GM12892 (cell line): ENCODE measurements at places on chromosomes 4 and X.

DNA sequence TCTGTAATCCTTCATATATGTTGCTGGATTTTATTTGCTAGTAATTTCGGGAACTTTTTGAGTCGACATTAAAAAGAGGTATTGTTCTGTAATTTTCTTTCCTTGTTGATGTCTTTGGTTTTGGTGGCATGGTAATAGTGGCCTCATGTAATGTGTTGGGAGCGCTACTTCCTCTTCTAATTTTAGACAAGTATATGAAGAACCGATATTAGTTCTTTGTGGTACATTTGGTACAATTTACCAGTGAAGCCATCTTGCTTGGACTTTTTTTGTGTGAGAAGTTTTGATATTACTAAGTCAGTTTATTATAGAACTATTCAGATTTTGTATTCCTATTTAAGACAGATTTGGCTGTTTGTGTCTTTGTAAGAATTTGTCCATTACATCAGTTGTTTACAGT, 669.2 kb upstream of the AADAT start:
- no peak for DNase-seq

DNA sequence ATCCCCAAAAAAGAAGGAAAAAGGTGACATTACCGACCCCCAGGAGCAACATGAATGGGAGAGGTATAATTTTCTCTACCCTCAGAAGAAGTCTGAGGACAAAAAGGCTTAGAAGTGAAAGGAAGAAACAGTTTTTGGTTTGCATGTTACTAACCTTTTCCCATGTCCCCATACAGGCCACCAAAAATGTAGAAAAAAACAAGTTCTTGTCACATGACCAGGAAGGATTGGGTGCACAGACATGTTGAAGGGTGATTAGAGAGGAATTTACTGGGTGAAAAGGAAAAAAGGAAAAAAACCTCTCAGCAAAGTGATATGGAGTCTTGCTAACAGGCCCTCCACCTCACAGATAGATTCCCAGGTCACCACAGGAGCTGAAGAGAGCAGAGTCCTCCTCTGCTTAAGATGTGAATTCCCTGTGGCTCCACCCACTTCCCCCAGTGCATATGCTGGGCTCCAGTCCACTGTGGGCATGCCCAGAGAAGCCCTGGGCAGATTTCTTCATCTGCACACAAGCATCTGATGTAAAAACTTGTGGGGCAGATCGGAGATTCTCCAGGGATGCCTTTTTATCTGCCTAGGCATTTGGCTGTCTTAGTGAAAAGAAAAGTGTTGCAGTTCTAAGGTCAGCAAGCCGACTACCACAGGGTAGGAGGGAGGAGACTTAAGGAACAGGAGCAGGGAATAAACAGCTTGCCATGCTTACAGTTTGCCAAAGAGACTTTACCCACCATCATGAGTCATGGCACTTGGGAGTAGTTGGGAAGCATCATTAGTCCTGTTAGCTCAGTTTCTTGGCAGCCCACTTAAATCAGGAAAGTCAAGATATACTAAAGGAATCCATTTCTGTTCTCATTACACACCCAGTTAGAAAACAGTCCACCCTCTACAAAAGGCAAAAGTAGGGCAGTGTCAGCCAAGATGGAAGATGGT, 25.0 kb upstream of the PASD1 start:
- no peak for DNase-seq

DNA sequence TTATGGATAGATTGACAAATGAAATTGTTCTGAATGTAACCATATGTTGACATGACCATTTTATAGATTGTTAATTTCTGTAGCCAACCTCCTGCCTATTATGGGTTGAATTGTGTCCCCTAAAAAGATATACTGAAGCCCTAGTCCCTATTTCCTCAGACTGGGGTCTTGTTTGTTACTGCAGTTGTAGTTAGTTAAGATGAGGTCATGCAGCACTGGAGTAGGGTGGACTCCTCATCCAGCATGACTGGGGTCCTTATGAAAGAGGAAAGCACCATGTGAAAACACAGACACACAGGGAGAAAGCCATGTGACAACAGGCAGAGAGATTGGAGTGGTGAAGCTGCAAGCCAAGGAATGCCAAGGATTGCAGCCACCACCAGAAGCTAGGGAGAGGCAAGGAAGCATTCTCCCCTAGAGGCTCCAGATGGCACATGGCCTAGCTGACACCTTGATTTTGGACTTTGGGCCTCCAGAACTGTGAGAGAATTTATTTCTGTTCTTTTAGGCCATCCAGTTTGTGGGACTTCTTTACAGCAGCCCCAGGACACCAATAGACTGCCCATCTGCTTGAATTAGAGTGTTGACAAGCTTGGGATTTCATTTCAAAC, 14.0 kb downstream of the MTM1 start:
- DNase-seq = no peak

- no peak for DNase-seq
Measured at GRCh38 chr4:156378033-156378665, 424.5 kb upstream of the CTSO start.

- DNase-seq = no peak
Measured at GRCh38 chr4:120158841-120159463, 92.3 kb upstream of the MAD2L1 start.

DNA sequence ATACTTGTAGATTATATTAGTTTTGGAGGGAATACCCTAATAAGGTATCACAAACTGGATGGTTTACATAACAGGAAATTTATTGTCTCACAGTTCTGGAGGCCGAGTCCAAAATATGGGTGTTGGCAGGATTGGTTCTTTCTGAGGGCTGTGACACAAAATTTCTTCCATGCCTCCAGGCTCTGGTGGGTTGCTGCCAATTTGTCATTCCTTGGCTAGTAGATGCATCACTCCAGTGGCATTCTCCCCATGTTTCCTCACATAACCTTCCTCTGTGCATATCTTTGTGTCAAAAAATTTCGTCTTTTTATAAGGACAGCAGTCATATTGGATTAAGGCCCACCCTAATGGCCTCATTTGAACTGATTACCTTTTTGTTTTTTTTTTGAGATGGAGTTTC, 49.3 kb downstream of the APELA start:
- DNase-seq = no peak

GRCh38 chr4:123893011-123893981, 496.7 kb downstream of the SPRY1 start:
- DNase-seq = no peak

DNA sequence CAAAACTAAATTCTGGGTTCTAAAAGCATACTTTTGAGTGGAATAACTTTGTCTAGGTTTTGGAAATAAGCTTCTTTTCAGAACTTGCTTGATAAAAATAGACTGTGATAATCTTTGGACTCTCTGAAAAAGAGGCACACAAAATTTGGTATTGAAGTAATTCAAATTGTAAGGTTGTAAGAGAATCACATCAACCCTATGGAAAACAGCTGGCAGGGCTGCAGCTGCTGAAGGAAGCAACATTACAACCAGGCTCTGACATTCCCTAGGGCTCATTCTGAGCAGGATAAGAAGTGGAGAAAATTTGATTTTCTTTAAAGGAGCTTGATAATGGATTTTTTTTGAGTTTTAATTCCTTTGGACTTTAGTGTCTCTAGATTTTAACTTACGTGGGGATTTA, 147.6 kb downstream of the FSTL5 start:
- DNase-seq = no peak

GRCh38 chr4:60890743-60891142, 309.4 kb upstream of the ADGRL3 start:
- DNase-seq = no peak

- no peak for DNase-seq
Measured at GRCh38 chrX:133601116-133601515, 185.8 kb upstream of the GPC4 start.

DNA sequence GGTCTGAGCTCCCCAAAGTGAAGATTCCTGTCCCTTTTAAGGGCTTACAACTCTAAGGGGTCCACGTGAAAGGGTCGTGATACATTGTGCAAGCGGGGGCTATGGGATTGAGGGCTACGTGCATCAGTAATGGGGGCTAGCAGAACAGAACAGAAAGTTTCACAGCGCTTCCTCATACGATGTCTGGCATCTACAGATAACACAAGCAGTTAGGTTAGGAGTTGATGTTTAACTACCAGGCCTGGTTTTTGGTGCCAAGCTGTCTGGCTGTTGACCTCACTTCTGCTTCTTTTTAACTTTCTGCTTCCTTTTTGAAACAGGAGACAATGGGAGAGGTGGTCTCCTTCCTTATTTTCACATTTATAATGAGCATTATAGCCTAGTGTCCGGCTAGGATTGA, 368.6 kb upstream of the CXorf51A start:
- no peak for DNase-seq

GRCh38 chr4:7900334-7900909, 39.2 kb downstream of the AFAP1 start:
- no peak for DNase-seq

GRCh38 chr4:23060776-23061175, 368.0 kb downstream of the GBA3 start:
- no peak for DNase-seq
